ENCODE measurements at places on chromosomes 6 and 20. TPM values are rescaled to one million over a fixed set of nuclear protein-coding genes. Genes with fewer than 3 reads are reported as not detected.

DNA sequence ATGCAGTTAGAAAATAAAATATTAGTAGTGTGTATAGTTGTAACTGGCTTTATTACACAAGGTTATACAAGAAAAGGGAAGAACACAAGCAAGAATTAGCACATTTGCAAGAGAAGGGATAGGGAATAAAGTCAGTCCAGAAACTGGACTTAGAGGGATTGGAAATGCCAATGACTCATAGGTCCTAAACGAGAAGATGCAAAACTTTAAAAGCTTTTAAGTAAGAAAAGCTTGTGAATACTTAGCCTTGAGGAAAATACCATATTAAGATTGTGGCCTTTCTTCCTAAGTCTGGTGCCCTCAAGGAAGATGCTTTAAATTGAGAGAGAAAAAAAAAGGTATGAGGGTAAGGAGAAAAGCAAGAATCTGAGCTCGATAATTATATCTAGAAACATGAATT, 102.3 kb upstream of the MCHR2 start:
- DNase-seq = no peak

DNA sequence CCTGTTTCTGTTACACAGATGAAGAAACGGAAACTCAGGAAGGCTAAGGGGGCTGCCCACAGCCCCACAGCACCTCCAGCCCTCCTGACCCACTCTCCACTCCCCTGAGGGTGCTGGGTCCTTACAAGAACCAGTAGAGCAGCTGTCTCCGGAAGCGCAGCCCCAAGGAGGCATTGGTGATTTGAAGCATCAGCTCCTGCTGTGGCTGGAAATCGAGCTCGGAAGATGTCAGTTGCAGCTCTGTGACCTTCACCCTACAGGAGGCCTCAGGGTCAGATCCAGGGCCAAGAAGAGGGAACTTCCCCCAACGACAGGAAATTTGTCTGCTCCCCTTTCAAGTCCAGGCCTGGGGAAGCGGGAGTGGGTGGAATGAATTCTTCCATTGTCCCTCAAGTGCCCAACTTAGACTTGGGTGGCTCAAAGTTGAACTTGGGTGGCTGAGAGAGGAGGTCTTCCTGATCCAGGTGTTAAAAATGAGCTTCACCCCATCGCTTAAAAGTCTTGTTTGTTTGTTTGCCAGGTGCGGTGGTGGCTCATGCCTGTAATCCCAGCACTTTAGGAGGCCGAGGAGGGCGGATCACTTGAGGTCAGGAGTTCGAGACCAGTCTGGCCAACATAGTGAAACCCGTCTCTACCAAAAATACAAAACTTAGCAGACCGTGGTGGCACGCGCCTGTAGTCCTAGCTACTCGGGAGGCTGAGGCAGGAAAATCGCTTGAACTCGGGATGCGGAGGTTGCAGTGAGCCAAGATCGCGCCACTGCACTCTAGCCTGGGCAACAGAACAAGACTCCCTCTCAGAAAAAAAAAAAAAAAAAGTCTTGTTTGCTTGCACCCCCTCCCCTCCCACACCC, 1.9 kb downstream of the PLTP start:
- no peak for DNase-seq

The CD24 gene
- total RNA-seq = not detected

GRCh38 chr6:5108536-5109150, 23.5 kb downstream of the PPP1R3G start:
- DNase-seq = no peak

The PLN gene
- total RNA-seq = not detected

GRCh38 chr20:34526466-34526865, 10.2 kb downstream of the DYNLRB1 start:
- DNase-seq = no peak

The PRL gene
- not detected for total RNA-seq

GRCh38 chr6:105786449-105786848, 299.7 kb upstream of the PRDM1 start:
- no peak for DNase-seq

GRCh38 chr6:108796875-108797274, 51.3 kb upstream of the ARMC2 start:
- DNase-seq = no peak

The ADGRF5 gene
- not detected for total RNA-seq

The FOXC1 gene
- total RNA-seq = not detected

DNA sequence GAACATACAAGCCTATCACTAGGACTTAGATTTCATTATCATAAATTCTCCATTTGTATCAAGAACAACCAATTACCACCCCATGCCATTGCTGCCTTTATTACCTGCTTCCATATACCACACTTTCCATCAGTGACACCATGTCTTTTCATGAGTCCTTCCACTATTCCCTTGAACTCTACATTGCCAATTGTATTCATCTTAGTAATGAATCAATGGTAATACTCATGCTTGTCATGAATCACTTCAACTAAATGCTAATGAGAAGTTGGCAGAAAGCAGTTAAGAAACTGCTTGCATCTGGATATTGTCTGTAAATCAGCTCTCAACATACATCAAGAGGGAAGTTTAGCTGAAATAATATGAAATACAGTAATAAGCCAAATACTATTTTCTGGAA, 61.2 kb upstream of the RNF217 start:
- no peak for DNase-seq

GRCh38 chr6:25628471-25629197, 23.4 kb upstream of the SCGN start:
- no peak for DNase-seq

DNA sequence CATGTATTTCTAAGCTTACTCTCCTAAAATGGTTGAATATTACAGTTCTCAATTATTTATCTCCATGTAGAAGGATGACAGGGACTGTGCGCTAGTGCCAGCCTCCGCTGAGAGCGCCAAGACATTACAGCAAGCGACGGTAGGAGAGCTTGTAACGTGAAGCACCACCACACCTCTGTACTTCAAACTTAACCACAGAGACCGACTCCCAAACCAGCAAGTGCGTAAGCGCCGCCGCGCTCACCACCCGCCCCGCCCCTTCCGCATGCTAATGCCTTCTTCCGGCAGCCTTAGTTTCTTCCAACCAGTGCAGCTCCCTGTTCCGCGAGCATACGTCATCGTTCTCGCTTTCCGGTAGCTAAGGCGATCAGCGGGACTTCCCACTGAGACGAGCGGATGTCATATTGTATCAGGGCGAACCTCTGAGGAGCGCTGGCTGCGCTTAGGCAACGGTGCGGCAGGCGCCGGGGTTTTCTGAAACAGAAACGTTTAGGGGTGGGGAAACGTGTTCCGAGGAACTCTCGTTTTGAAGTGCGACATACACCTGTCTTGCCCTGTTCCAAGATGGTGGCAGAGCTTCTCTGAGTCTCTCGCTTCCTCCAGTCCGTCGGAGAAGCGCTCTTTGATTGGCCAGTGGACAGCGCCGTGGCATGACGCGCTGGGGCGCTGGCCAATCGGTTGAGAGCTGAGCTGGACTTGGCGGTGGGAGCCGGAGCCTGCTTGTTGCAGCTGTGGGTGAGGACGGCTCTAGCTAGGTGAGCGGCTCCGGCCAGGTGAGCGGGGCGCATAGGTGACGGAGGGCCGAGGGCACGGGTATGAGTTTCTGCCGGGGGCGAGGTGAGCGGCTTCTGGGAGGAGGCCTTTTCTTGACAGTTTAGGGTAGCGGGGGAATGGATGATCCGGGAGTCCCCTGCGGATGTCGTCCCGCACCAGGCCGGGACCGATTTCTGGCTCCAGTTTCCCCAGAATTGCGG, at the start of gene SEC23B:
SEC23B (plus strand) TSS at position 723 of the 974 bp plus-strand sequence. CDS start 2,896 bp downstream, outside the sequence.
- DNase-seq = peak; percentile 98

GRCh38 chr20:53582574-53583351, 10.9 kb downstream of the ZNF217 start:
- DNase-seq = peak; percentile 70

The BPIFB1 gene
- total RNA-seq = not detected

The TRIM31 gene
- total RNA-seq = not detected

The C20orf96 gene
- 8.2 TPM for total RNA-seq

The BPIFA1 gene
- total RNA-seq = not detected

DNA sequence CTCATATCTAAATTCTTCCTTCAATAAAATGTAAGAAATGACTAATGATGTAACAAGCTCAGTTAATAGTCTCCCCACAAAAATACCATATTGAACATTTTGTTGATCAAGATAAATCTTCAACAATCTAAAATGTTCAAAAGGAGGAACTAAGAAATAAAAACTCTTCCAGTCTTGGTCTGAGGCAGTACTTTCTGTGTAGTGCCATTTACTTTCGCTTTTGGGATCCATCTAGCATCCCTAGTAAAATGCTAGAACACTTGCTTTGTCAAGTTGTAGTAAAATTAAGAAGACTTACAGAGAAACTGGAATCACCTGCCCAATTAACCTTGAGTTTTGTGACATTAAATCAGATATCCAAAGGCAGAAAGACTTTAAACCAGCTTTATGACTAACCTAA, 246.4 kb downstream of the KHDRBS2 start:
- DNase-seq = no peak

DNA sequence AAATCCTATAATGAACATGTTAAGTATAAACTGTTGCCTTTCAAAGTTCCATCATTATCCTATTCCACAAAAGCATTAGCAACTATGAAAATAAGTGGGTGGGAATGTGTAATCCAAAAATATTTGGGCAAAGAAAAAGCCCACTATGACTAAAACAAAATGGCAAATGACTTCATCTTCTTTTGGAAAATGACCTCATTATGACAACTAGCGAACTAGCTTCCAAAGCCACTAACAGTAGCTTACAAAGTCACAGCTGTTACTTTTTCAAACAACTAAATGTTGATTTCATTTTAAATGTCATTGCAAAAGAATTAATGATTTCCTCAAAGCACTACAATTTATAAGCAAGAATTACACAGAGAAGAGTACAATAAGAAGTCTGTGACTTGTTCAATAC, 49.8 kb upstream of the RUNX2 start:
- DNase-seq = no peak

The TMEM74B gene
- total RNA-seq = 0.45 TPM

The COL19A1 gene
- 0.40 TPM for total RNA-seq

DNA sequence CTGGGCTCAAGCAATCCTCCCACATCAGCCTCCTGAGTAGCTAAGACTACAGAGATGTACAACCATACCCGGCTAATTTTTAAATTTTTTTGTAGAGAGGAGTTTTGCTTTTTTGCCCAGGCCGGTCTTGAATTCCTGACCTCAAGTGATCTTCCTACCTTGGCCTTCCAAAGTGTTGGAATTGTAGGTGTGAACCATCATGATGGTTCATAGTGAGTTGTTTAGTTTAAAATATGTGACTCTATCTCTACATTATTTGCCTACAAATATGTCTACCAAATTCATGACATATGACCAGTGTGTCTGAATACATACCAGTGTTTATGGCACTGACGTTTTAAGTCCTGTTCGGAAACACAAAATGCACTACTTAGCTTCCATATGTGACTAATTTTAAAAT, 154.9 kb downstream of the GMPR start:
- DNase-seq = no peak

- DNase-seq = no peak
Observed at GRCh38 chr20:57584768-57585461, 24.0 kb downstream of the PCK1 start.

The TM9SF4 gene
- 39.1 TPM for total RNA-seq

DNA sequence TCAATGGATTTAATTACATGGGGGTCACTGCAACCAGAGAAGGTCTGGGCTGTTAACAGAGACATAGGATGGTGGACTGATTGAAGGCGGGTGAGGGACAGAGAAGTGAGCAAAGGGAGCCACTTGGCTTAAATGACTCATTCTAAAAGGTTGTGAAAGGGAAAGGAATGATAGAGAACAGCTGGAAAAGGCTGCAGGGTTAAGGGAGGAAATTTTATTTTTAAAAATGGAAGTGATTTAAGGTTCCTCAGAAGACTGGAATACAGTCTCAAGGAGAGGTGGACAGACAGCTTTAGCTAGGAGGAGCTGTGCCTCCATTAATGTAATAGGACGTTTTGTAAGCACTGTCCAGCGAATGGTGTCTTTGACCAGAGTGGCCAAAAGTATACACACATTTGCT, 46.7 kb downstream of the RGS17 start:
- no peak for DNase-seq

- DNase-seq = no peak
Observed at GRCh38 chr6:85015396-85015990, 251.1 kb upstream of the TBX18 start.

DNA sequence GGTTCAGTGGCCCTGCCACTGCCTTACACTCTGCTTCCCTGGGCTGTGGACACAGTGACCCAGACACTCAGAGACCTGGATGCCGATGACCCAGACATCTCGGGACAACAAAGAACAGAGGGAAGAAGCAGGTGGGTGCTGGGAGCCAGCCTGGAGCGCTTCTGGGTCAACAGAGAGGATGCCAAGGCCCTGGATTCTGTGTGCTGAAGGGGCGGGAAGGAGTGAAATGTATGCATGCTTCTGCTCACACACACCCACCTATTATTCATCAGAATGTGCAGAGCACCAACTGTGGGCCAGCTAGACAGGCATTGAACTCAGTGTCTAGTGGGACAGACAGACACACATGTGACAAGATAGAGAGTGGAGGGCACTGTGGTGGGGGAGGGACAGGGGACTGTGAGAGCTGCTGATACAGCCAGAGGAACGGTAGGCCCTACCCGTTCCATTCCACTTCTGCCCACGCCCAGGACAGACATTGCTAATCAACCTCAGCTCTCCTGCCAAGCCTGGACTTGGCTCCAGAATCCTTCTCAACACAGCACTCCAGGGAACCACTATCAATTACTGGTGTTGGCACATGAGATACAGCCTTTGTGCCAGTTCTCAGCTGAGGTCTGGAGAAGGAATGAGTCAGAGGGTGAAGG, 20.2 kb downstream of the KCNK15 start:
- no peak for DNase-seq

- no peak for DNase-seq
Observed at GRCh38 chr20:39876976-39877635, 811.9 kb downstream of the MAFB start.

DNA sequence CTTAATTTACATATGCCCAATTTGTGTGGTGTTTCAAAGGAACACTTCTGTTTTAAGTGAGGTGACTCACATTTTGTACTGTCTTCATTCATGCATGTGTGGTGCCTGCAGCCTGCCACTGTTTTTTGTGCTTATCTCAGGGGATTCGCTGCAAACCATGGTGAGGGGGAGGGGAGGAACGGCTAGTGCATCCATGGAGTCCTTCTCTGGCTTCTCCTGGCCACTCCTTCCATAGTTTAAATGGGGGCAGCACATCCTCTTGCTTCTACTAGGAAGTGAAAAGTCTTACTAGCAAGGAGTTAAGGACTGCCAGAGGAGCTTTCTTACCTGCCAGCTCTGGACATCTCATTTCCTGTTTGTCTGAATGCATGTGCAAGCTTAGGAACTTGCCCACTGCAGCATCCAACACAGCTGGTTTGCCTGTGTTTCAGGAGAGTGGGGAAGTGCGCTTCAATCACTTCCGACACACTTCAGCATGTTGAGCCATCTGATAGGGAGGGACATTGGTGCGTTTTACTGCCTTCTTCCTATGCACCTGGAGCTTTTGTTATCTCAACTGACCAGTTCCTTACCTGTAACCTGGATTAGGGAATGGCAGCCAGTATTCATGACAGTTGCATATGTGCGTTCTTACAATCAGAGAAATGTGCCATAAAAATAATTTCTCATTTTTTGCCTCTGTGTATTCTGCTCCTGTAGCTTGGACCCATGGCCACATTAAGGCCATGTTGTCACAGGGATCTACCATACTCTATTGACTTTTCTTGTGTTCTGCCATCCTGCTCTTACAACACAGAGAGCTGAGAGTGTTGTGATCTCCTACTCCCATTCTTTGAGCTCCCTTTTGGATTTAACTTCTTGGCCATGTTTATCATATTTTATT, 211.3 kb downstream of the ARID1B start:
- no peak for DNase-seq

GRCh38 chr6:42141603-42142117, 760 bp downstream of the C6orf132 start:
- no peak for DNase-seq

GRCh38 chr20:62143957-62144825, 622 bp downstream of the SS18L1 start:
- peak; percentile 67 for DNase-seq
